Effector memory CD8-positive, alpha-beta T cell (primary cell): ENCODE measurements at places on chromosomes 4 and X.

DNA sequence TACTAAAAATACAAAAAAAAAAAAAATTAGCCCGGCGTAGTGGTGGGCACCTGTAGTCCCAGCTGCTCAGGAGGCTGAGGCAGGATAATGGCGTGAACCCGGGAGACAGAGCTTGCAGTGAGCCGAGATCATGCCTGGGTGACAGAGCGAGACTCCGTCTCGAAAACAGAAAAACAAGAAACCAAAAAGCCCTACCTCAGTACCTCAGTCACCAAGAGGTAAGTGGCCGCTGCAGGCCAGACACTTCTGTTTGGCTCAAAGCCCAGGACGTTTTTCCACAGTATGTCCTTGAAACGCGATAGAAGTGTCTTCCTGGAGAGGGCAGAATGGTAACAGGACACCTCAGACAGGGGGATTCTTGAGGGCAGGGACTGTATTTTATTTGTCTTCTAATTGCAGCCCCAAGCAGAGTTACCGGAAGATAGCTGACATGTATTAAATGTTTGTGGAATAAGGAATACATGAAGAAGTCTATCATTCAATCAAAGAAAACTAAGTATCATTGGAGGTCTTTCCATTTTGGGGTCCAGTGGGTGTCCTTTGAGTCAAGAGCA lies 63.6 kb downstream of the CLNK start:
- DNase-seq: no peak

DNA sequence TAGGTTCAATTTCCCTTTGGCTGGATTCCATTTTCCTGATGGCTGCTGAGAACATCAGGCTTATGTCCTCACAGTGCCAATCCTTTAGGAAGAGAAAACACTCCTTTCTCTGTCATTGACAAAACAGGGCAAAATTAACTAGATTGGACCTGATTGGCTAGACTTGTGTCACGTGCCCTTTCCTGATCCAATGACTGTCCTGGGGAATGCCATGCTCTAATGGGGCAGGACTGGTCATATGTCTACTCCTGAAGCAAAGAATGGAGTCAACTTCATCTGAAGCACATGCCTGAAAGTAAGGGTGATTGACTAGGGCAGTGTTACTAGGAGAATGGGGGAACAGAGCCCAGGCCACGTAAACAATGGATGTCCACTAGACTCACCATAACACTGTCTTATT lies 220.4 kb downstream of the KDR start:
- no peak for DNase-seq

GRCh38 chr4:5532100-5532499 lies 176.3 kb downstream of the EVC2 start:
- no peak for DNase-seq

- DNase-seq: no peak
Measured at GRCh38 chrX:46574774-46575381, 1.3 kb downstream of the CHST7 start.

DNA sequence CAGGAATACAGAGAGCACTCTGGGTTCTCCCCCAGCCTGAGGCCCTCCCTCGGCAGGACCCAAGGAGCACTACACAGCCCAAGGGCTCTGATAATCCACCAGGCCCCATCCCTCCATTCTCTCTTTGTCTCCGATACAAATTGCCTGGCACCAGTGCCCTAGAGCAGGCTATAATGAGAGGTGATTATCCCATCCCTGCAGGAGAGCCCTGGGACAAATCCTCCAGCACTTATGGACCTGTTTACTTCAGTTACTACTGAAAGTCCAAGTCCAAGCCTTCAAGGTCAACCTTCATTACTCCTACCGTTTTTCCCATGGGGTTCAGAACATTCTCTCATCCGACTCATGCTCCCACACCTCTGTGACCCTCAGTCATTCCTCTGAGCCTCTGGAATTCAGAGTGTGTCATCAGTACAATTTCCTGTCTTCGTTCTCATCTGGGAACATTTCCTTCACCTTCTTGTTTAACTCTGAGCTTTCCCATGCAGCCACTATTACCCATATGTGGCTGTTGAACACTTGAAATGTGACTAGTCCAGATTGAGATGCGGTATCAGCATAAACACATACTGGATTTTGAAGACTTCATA lies 299.0 kb downstream of the RAPGEF2 start:
- DNase-seq: no peak

GRCh38 chrX:7314425-7314824 lies 166.5 kb upstream of the PUDP start:
- DNase-seq: no peak

- DNase-seq: no peak
Measured at GRCh38 chr4:159768016-159768415, 665.1 kb downstream of the RAPGEF2 start.

GRCh38 chr4:183541010-183541751 lies 36.3 kb downstream of the ING2 start:
- no peak for DNase-seq

- DNase-seq: no peak
Measured at GRCh38 chr4:150126864-150127203, 48.6 kb downstream of the DCLK2 start.

GRCh38 chr4:95421869-95422268 lies 126.9 kb downstream of the UNC5C start:
- no peak for DNase-seq

DNA sequence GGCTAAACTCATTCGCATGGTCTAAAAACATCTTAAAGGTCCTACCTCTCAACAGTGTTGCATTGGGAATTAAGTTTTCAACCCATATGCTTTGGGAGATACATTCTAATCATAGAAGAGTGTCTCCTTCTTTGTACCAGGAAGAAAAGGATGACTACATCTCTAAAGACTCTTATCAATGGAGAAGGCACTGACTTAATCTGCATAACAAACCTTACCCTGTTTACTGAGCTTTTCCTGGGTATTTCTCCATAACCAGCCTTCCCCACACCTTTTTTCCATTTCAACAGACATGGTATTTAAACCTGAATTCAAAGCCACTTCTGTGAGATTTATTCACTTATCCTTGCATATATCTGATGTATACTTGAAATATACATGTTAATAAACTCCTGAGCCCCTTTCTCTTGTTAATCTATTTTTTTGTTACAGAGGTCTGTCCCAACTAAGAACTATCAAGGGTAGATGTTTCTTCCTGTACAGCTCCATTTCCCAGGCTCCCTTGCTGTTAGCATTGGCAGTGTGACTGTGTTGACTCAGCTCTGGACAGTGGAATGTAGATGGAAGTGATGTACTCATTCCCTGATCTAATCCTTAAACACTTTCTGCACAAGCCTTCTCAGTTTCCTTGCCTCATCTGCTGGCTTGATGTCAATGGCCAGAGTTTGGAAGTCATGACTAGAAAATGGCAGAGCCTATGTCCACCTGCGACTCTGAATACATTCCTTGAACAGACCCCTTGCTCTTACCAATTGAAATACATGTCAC lies 148.9 kb upstream of the CPEB2 start:
- DNase-seq: no peak

- no peak for DNase-seq
Measured at GRCh38 chr4:58275856-58276255, 1165.7 kb upstream of the IGFBP7 start.

DNA sequence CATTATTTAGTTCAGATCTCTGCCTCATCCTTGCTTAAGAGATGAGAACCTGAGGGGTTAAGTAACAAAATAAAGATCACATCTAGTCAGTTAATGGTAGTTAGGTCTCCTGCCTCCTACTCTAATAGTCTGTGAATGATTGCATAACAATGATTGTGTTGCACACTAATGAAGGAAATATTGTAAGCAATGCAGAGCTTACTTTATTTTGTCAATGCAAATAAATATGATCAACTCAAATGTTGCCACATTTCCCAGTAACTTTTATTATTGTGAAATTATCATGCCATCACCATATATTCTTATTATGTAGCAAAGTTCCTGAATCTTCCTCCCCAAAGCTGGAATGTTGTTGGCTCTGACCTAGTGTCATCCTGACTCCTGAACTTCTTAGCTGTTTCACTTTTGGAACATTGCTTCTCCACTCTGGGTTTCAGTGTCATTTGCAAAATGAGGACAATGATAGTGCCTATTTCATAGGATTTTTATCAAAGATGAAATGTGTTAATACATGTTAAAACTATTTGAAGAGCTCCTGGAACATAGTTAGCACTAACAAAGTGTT lies 17.0 kb upstream of the GABRA4 start:
- no peak for DNase-seq

DNA sequence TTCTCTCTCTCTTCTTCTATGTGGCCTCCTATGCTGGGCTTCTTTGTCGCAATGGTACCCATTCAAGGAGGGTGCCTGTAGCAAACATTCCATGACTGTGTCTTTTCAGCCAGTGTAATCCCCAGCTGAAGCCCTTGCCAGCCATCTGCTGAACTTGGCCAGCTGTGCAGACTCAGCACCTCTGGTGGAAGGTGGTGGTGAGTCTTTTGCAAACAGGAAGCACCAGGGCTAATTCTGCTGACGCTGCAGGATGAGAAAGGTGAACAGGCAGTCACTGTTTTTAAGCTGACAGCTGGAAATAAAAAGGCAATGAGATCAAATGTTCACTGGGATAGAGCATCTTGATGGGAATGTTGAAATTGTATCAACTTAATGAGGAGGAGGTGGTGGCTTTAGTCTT lies 298.7 kb upstream of the CLNK start:
- peak; percentile 8 for DNase-seq

GRCh38 chrX:112678831-112679230 lies 907 bp downstream of the LHFPL1 start:
- DNase-seq: no peak

- DNase-seq: no peak
Measured at GRCh38 chrX:40272776-40273175, 175.0 kb upstream of the BCOR start.

GRCh38 chrX:29145316-29145715 lies 558.1 kb downstream of the IL1RAPL1 start:
- no peak for DNase-seq

GRCh38 chr4:2042204-2042946 lies 16.8 kb upstream of the NAT8L start:
- peak; percentile 41 for DNase-seq

DNA sequence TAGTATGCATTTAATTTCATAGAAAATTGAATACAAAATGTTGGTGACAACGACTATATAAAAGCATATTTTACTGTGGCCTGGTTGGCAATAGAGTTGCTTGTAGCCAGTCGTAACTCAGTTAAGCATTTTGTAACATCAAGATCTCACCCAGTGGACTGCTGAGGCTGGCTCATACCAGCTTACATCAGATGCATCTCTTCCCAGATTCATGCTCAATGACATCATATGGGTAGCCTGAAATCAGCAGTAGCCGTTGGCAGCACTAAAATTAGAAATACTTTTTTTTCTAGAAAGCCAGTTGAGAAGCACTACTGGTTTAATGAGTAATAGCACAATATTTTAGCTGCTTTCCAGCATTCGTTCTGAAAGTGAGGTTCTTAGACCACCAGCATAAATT lies 341.2 kb downstream of the TECRL start:
- no peak for DNase-seq

GRCh38 chr4:118033148-118034052 lies 886 bp upstream of the NDST3 start:
- DNase-seq: no peak

DNA sequence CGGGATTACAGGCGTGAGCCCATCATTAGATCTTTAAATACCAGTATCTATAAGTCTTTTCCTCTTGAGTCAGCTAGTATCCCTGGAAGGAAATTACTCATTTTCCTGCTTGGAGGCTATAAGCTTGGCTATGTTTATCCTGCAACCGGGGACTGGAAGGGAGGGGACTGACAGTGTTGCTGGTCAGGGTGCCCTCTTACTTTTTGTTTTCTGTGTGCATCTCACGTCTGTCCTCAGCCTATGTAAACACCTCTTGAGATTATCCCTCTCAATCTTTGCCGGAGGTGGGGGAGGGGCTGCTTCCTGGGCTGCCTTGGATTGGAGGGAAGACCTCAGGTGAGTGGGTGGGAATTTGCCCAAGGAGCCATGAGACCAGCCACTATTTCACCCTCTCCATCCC lies 37.0 kb downstream of the HTT start:
- DNase-seq: no peak

DNA sequence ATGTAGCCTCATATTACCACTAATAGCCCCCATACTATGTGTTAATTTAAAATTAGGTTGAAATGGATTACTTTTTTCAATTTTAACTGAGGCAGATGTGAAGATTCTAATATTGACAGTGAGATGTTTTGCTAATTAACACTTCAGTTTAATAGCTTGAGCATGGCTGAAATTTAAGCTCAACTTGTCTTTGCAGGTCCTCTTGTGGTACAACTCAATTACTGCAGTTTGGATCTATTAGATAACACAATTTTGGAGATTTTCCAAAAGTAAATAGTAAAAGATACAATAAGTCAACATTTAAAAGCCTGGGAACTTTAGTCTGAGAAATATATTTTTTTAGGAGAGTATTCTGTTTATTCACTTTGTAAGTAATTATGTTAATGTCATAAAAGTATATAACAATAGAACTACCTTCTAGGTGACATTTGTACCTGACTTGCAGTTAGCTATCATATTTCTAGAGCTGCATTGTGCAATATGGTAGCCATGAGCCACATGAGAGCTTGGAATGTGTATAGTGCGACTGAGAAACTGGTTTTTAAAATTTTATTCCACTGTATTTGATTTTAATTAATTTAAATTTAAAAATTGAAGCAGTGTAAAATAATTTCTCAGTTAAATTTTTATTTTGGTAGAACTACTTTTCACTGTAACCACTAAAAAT lies 73.1 kb upstream of the FMR1 start:
- DNase-seq: no peak
